ENCODE measurements at places on chromosomes 1 and 21.

DNA sequence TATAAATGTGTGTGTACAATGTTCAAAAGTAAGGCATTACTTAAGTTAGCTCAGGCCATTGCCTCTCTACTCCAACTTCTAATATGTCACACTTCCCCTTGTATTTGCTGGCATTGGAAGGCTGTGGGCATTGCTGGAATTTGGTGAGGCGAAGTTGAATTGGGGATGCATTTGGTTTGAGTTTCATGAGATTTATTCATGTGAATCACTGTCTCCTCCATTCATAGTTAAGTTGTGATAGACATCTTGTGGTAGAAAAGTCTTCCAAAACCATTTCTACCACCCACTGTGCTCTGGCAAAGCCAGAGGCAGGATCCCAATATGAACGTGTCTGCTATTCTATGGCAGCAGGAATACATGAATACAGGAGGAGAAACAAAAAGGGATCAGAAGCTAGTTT, 397.8 kb upstream of the USP24 start:
- DNase-seq, result no peak

DNA sequence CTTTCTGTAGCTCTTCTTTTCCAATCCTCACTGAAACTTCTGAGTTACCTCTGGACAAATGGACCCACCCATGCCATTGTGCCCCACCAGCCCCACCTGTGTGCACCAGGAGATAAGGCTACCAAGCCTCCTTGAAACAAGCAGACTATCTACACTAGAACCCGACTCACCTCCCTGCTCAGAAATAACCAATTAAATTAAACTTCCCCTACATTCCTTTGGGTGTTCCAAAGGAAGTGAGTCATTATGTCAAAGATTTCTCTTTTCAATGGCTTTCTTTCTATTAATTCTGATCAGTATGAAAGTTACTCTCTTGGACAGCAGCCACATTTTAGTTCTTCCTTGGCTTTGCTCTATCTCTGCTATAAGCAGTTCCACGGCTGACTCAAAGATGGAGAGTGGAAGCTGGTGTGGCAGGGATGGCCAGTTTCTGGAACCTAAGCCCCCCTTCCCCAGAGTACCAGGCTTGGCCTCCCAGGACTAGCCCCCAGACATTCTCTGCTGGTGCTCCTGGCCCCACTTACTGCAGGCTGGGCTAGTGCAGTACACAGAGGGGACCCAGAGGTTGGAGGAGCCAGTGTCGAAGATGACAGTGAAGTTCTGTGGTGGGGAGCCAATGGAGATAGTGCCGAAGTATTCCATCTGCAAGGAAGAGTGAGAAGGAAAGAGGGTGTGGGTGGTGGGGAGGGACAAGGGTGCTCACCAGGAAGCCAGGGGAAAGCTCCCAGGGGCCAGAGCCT, 1.9 kb downstream of the CTSE start:
- no peak for DNase-seq

DNA sequence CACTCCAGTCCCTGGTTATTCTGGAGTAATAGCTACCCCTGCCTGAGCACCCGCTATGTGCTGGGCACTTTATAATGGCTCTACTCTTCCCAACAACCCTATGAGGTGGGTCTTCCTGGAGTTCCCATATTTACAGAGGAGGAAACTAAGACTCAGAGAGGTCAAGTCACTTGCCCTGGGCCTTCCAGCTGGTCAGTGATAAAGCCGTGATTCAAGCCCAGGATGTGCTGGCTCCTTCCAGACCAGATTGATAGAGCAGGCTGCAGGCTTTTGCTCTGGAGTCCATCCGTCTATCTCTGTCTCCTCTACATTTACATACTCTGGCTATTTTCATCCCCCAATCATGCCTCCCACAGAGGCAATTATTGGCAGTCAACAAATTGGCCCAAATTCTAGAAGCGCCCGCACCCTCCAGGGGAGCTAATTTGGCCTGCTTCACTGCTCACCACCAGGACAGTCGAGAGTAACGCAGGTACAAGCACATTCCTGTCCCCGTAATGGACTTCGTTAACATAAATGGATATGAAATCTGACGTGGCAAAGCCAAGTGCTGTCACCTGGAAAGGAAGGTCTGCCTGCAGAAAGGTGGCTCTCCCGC, 39.8 kb upstream of the SELENON start:
- DNase-seq, result no peak

GRCh38 chr1:244653439-244654107, 647 bp downstream of the DESI2 start:
- DNase-seq, result peak; percentile 6

DNA sequence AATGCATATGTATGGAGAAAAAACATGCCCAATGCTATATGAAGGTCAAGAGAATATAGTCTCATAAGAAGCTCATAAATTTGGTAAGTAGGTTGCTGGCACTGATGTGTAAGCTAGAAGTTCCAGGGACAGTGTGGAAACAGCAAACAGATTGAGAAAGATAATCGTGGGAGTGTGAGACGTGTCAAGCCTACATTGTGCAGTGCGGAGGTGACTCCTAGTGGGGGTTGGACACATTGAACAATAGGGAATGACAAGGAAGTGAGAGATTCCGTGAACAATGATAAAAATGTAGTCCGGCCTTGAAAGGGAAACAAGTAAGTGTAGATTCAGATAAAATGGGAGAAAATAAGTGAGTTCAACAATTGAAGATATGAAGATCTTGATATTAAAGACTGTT, 788.4 kb upstream of the PRMT6 start:
- DNase-seq, result no peak

- no peak for DNase-seq
Observed at GRCh38 chr1:27682351-27682944, 10.5 kb upstream of the IFI6 start.

DNA sequence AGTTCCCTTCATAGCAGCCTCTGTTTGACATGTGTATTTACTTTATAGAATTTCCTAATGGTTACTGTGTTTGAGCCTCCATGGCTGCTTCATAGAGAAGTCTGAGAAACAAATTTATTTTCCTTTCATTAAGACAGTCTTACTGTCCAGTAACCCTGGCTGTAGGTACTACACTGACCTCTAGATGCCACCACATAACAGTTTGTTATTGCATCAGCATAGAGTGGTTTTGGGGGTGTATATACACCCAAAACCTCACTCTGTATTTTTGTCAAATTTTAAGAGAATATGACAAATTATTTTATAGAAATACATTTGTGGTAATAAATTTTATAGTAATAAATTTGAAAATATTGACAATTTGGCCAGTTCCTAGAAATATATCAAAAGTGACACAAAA, 57.3 kb downstream of the OBSCN start:
- DNase-seq, result no peak

DNA sequence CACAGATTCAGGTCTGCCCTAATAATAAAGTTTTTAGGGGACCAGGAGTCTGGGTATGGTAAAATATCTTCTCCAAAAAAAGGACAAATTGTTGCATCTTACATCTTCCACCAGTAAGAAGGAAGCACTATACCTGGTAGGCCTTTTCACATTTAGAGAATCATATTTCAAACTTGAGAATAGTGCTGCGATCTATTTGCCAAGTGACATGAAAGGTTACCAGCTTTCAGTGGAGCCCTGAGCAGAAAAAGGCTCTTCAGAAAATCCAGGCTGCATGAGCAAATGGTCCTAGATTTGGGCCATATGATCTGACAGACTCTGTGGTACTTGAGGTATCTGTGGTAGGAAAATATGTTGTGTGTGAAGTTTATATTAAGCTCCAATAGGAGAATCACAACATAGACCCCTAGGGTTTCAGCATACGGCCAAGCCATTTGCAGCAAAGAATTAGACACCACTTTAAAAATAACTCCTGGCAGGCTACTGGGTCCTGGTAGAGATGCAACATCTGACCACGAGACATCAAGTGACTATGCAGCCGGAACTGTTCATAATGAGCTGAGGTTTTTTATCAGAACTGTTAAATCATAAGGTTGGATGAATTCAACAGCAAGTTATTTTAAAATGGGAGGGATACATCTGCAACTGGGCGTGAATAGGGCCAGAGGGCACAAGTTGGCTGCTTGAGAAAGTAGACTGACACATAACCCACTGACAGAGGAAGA, 38.6 kb upstream of the CCDC190 start:
- no peak for DNase-seq

DNA sequence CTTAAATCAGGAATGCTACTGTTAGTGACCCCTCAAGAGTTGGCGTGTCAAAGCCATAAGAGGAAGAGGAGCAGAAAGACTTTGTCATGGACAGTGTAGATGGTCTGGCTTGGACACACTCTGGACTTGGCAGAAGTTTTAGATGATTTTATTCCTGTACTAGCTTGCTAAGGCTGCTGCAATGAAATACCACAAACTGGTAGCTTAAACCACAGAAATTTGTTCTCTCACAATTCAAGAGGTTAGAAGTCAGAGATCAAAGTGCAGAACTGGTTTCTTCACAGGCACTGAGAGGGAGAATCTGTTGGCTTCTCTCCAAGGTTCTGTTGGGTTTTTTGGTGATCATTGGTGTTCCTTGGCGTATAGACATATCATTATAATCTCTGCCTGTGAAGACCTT, 869.8 kb upstream of the B3GALT2 start:
- DNase-seq, result no peak

- DNase-seq, result no peak
Observed at GRCh38 chr1:168881656-168882260, 152.8 kb upstream of the DPT start.

DNA sequence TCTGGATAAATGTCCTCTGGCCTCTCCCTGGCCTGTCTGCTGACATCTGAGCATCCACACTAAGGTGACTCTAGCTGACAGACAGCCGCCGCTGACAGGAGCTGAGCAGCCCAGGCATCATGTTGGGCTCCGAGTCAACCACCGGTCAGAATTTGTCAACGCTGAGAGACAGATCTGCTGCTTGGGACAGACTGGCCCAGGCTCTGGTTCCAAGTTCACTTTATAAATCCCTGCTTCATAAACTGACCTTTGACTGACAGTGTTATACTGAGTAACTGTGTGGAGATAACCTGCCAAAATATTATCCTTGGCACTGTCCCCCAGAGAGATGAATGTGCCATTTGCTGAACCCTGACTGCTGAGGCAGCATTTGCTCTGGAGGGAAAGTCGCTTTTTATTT, 616.7 kb downstream of the NPHP4 start:
- DNase-seq, result no peak

GRCh38 chr21:35376406-35377135, 327.5 kb upstream of the RUNX1 start:
- DNase-seq, result no peak

DNA sequence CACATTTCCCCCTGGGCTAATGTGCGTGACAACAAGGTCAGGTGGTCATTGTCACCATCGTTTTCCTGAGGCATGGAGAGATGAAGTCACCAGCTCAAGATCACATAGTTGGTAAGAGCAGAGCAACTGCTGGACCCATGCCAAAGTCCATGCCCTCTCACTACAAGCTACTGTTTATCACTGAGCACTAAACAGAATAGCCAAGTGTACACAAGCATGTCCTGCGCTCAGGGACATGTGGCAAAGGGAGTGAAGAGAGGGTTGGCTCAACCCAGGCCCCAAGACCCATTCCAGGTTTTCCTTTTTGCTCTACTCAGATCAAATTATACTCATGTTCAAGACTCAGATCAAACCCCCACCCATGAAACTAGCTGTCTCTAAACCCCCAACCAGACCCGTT, 20.8 kb downstream of the LRRC52 start:
- no peak for DNase-seq

DNA sequence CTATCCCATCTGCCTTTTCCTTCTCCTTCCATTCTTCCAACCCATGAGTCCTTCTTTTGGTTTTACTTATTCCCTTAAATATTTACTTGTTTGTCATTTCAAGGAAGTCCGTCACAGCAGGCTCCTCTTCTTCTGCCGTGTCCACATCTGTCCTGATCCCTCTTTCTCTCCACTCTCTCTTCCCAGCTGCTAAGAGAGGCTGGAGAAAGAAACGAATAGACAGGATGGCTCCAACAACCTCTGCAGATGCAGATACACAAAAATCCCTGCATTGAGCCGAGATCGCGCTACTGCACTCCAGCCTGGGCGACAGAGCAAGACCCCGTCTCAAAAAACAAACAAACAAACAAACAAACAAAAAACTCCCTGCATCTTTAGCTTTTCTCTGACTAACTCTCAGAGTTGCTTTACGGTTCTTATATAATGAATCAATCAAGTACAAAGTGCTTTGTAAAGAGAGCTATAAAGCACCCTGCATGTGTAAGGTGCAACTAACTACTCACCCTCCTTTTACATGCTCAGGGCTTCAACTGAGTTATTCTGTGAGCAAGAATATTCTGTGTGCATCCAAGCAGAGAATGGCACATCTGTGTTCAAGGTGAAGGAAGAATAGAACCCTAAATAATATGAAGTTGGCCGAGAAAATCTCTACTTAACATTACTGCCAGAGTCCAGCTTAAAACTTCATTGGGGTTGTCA, 3.8 kb upstream of the SAMD13 start:
- DNase-seq, result no peak

DNA sequence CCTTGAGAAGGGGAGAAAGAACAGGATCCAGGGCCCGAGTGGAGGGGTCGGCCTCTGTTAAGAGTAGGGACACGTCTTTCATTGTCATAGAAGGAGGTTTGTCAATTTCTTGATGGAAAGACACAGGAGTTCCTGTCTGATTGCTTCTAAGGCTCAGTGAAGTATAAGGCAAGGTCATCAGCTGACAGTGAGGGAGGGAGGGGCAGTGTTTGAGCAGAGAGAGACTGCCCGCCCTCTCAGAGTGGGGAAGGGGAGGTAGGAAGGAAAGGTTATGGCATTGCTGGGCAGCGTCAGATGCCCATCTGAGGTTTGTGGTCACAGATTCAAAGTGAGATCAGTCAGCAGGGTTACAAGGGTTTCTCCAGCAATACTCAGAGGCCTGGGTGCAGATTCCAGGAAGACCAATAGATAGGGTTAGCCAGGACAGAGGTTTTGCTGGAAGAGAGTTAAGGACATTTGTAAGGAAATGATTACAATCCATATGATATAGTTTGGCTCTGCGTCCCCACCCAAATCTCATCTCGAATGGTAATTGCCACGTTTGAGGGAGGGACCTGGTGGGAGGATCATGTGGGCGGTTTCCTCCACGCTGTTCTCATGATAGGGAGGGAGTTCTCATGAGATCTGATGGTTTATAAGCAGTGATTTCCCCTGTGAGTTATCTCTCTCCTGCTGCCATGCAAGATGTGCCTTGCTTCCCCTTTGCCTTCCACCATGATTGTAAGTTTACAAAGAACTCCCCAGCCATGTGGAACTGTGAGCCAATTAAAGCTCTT, 127.2 kb upstream of the GJB5 start:
- DNase-seq, result no peak

- DNase-seq, result no peak
Observed at GRCh38 chr21:39363607-39364555, 15.0 kb upstream of the HMGN1 start.

- DNase-seq, result no peak
Observed at GRCh38 chr1:162251102-162251501, 125.6 kb downstream of the SPATA46 start.

DNA sequence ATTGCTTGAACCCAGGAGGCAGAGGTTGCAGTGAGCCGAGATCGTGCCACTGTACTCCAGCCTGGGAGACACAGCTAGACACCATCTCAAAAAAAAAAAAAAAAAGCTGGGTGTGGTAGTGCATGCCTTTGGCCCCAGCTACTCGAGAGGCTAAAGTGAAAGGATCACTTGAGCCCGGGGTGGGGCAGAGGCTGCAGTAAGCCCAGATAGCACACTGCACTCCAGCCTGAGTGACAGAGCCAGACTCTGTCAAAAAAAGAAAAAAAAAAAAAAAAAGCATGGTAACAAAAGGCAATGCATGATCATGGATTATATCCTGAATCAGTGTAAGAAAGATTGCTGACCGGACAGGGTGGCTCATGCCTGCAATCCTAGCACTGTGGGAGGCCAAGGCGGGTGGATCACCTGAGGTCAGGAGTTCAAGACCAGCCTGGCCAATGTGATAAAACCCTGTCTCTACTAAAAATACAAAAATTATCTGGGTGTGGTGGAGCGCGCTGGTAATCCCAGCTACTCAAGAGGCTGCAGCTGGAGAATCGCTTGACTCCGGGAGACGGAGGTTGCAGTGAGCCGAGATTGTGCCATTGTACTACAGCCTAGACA, 76.3 kb downstream of the RUSC1 start:
- no peak for DNase-seq

Measured in stimulated activated CD8-positive, alpha-beta memory T cell treated with anti-CD3 and anti-CD28 coated beads, Interleukin-4, amount 100 ng/mL, for 1 hour (primary cell).